ENCODE measurements at places on chromosomes 6 and 20. TPM values are rescaled to one million over a fixed set of nuclear protein-coding genes. Genes with fewer than 3 reads are reported as not detected.
A peak's percentile ranks its signal among the peaks of the same experiment; 100 is the strongest.

DNA sequence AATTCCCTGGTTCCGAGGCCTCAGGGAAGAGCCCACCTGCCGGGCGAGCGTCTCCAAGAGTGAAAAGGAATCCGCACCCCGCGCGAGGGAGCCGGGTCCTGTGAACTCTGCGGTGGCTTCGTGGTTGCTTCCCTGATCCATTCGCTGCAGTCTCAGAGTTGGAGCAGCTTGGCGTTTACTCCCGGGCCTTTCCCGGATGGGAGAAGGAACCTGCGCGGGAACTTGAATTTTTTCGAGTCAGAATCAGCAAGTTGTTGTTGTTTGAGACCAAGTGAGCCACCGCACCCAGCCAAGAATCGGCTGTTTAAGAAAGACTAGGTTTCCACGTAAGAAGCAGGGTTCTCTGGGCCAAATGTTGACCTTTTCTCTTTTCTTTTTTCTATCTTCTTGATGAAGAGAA is 12.9 kb downstream of the PRSS16 start:
- no peaks in the 10 kb centered on the region for H3K27me3 ChIP-seq
- H3K4me1 ChIP-seq, result no peaks in the 10 kb centered on the region
- no peaks in the 10 kb centered on the region for H3K36me3 ChIP-seq
- DNase-seq, result no peak
- H3K27ac ChIP-seq, result no peak overlapping the region

DNA sequence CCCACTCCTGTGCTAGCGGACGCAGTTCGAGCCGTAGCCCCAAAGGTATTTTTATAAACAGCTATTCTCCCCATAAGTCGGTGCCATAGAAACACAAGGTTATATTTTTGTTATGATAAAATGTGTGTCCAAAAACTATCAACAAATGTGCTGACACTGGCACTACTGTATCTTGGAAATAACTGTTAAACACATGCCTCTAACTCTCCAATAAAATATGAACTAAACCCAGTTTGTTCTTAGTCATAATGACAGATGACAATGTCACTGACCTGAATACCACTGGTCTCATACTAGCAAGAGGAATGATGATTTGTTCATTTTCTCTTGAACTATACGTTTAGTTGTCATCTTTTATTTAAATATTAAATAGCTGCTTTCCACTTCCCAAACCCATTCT is 51.4 kb upstream of the NUP153 start:
- peak; percentile 5 for DNase-seq
- no peak overlapping the region for H3K27ac ChIP-seq
- H3K4me3 ChIP-seq, result no peak overlapping the region

- H3K4me1 ChIP-seq, result no peaks in the 10 kb centered on the region
- H3K4me3 ChIP-seq, result no peak overlapping the region
- no peak for DNase-seq
- no peak overlapping the region for H3K27ac ChIP-seq
- no peaks in the 10 kb centered on the region for H3K36me3 ChIP-seq
- peaks cover 11% of the 10 kb centered on the region for H3K27me3 ChIP-seq
Measured at GRCh38 chr6:24643920-24644319, 2.1 kb downstream of the KIAA0319 start.

- H3K4me1 ChIP-seq, result 0 out of 2 replicates have a peak, but pooled peaks cover 2% of the 10 kb centered on the region
- no peaks in the 10 kb centered on the region for H3K27me3 ChIP-seq
- H3K36me3 ChIP-seq, result no peaks in the 10 kb centered on the region
- DNase-seq, result peak; percentile 83
- peak overlapping the region; percentile 26 for H3K4me3 ChIP-seq
Measured at GRCh38 chr6:56840467-56841380, 114.2 kb upstream of the BEND6 start.

- DNase-seq, result no peak
- peaks cover 4% of the 10 kb centered on the region for H3K4me1 ChIP-seq
- H3K27me3 ChIP-seq, result no peaks in the 10 kb centered on the region
- no peak overlapping the region for H3K4me3 ChIP-seq
Measured at GRCh38 chr6:85506441-85507093, 56.7 kb downstream of the NT5E start.

- DNase-seq, result no peak
- H3K4me3 ChIP-seq, result no peak overlapping the region
- peaks cover 26% of the 10 kb centered on the region for H3K4me1 ChIP-seq
- H3K27me3 ChIP-seq, result no peaks in the 10 kb centered on the region
- H3K27ac ChIP-seq, result no peak overlapping the region
- no peaks in the 10 kb centered on the region for H3K36me3 ChIP-seq
Measured at GRCh38 chr6:45652416-45652815, 274.7 kb upstream of the SUPT3H start.

DNA sequence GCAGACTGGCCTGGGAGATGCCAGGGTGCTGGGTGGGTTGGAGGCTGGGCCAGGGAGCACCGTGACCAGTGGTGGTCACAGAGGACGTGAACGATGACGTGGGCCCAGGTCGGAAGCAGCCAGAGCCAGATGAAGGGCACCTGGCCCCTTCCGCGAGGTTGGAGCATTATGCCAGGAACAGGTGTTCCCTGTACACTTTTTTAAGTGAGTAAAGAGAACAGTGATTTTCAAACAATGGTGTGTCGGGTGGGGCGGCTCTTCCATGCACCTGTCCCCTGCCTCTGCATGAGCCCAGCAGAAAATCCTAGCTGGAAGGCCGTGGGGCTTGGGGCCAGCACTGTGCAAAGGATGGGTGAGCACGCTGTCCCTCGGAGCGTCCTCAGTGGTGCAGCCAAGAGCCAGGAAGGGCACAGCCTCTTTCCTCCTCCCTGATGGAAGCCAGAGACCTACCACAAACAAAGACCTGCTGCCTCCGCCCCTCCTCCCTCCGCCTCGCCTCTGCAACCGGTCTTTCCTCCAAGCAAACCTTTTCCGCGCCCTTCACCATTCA is 350.5 kb downstream of the ZFAND3 start:
- no peak overlapping the region for H3K4me3 ChIP-seq
- H3K36me3 ChIP-seq, result no peaks in the 10 kb centered on the region
- H3K27me3 ChIP-seq, result no peaks in the 10 kb centered on the region
- no peaks in the 10 kb centered on the region for H3K4me1 ChIP-seq

DNA sequence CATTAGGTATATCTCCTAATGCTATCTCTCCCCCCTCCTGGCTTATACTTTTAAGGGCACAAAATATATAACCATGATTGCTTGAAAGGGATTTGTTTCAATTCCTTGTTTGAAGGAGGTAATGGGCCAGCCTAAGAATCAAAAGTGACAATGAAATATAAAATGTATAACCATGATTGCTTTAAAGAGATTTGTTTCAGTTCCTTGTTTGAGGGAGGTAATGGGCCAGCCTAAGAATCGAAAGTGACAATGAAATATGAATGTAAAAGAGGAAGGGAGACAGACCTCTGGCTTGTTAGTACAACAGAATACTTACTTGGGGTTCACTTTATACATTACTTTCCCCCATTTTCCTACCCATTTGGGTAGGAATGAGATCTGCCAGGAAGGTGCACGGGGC is 55.5 kb downstream of the FOXC1 start:
- no peak overlapping the region for H3K27ac ChIP-seq
- no peaks in the 10 kb centered on the region for H3K27me3 ChIP-seq
- H3K4me1 ChIP-seq, result peaks cover 26% of the 10 kb centered on the region
- H3K4me3 ChIP-seq, result no peak overlapping the region

DNA sequence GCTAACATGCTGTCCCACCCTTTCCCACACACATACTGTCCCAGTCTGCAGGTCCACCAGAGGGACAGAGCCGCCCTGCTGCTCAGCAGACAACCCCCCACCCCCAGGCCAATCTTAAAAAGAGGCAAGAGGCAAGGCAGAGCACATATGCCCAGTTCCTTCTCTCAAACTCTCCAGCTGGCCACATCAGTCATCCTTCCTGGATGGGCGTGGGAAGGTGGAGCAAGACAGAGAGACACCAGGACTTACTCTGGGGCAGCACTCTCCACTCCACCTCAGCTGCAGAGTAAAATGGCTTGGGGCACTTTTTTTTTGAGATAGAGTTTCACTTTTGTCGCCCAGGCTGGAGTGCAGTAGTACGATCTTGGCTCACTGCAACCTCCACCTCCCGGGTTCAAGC is 10.8 kb downstream of the MOCS3 start:
- H3K27ac ChIP-seq, result no peak overlapping the region
- DNase-seq, result no peak
- no peak overlapping the region for H3K4me3 ChIP-seq
- H3K36me3 ChIP-seq, result no peaks in the 10 kb centered on the region

DNA sequence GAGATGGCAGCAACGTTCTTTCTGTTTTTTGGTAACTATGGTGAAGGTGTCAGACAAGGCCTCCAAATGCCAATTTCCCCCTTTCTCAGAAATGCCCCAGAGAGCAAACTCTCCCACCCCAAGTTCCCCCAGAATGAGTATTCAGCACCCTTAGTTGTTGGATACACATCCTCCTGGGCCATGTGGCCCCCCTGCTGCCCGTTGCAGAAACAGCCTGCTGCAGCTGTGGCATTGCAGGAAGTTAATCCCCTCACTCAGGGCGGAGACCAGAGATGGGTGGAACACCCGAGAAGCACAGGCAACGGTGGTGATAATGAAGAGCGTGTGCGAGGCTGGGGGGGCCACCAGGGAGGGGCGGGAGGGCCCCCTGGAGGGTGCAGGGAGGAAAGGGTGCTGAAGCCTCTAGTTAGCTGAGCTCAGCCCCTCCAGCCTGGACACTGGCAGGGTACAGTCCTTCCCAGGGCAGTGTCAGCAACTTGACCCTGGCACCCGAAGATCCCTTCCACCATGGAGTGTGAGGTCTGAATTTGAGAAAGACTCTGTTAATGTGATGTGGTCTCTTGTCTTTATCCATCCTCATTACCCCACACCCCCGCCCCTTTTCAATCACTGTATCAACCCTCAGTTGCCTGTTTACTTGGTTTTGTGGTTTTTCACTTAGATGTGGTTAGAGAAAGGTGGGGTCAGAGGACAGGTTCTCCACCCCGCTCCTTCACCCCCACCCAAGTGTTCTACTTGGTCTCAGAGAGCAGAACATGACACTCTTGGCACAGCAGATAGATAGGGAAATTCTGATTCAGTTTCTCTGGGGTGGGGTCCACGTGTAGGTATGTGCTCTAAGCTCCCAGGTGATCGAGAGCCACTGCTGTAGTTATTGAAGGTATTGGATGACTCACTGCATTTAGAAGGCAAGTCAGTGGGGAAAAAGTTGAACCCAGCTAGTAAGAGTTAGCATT is 208.8 kb upstream of the SUPT3H start:
- H3K27me3 ChIP-seq, result no peaks in the 10 kb centered on the region
- H3K4me3 ChIP-seq, result no peak overlapping the region
- no peaks in the 10 kb centered on the region for H3K36me3 ChIP-seq
- DNase-seq, result no peak
- H3K27ac ChIP-seq, result no peak overlapping the region

GRCh38 chr20:34299556-34300255 is 3.4 kb downstream of the AHCY start:
- no peak overlapping the region for H3K4me3 ChIP-seq
- DNase-seq, result no peak
- no peaks in the 10 kb centered on the region for H3K27me3 ChIP-seq
- peaks cover 4% of the 10 kb centered on the region for H3K36me3 ChIP-seq
- H3K4me1 ChIP-seq, result peaks cover 9% of the 10 kb centered on the region

DNA sequence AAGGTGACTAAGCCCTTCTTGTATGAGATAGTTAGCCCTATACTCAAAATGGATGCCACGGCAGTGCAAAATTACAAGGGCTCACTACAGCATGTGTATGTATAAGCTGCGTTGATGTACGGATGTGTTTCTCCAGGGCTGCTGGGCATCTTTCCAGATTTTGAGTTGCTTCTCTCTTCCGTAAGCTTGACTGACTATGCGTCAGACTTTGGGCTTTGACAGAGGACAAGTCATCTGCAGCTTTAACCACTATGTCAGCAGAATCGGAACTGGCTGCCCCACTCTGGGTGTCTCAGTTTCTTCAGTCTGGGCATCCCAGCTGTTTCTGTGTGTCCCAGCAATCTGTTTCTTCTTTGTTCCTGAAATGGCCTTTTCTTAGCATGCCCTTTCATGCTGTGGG is 241.6 kb downstream of the BTBD3 start:
- H3K27me3 ChIP-seq, result no peaks in the 10 kb centered on the region
- H3K4me1 ChIP-seq, result no peaks in the 10 kb centered on the region
- no peak overlapping the region for H3K4me3 ChIP-seq
- peak; percentile 3 for DNase-seq

DNA sequence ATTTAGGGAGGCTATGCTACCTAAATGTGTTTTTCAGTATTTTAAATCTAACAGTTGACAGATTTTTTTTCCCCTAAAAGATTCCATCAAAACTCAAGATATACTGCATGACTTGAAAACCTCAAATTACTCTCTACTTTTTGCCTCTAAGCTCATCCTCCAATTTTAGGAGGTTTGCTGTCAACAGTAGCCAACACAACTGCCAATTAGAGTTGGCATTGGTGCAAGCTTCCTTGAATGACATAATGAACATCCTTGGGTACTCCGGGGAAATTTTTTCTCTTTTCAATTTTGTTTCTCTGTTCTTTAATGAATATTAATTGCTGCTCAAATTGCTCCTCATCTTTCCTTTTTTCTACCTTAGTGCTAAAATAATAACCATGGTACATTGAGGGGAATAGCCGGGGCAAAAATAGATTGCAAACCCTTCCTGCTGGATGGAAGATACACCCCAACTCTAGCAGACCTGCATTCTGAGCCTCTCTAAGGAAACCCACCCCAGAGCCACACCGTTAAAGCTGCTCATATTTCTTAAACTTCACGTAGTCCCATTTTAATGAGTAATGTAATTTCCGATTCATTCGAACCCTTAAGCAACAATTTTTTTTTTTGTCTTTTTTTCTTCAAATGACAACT is 34.3 kb downstream of the SLC22A23 start:
- DNase-seq, result no peak
- peaks cover 36% of the 10 kb centered on the region for H3K27me3 ChIP-seq
- H3K36me3 ChIP-seq, result no peaks in the 10 kb centered on the region
- H3K4me1 ChIP-seq, result no peaks in the 10 kb centered on the region

DNA sequence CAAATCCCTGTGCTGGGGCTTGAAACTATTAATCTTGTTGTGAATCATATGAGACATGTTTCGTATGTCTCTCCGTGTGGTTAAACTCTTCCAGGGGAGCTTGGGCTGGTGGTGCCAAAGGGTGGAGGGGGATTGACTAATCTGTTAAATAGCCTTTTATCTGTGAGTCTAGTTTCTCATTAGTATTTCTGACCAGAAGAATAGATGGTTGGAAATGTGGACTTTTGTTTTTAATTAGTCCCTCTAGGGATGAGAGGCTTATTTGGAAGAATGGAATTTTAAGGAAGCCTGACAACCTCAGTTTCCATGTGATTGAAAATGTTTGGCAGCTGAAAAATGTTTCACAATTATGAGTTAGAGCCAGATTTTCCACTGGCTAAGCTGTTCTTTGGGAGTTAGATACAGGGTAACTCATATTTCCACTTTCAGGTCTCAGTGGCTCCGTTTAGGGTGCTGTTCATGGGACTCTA is 117.3 kb downstream of the BCKDHB start:
- H3K4me3 ChIP-seq, result no peak overlapping the region
- H3K36me3 ChIP-seq, result no peaks in the 10 kb centered on the region
- no peaks in the 10 kb centered on the region for H3K4me1 ChIP-seq
- H3K27me3 ChIP-seq, result no peaks in the 10 kb centered on the region
- H3K27ac ChIP-seq, result no peak overlapping the region

Gene SLC35A1
- 9.7 TPM for total RNA-seq

Gene SAMD5
- total RNA-seq, result 2.2 TPM

Gene HACE1
- total RNA-seq, result 10.8 TPM

Gene MPIG6B
- not detected for total RNA-seq

Gene KCNK17
- not detected for total RNA-seq

Gene GPR63
- total RNA-seq, result 0.36 TPM

All from IMR-90 (cell line).